ENCODE measurements at places on chromosomes 6 and 20. TPM values are rescaled to one million over a fixed set of nuclear protein-coding genes. Genes with fewer than 3 reads are reported as not detected.
A peak's percentile ranks its signal among the peaks of the same experiment; 100 is the strongest.

Gene ANGPT4
- polyA plus RNA-seq, result not detected

- DNase-seq, result peak; percentile 39
Measured at GRCh38 chr6:99993533-99994251, at the start of gene MCHR2. Gene MCHR2 (minus strand): TSS chr6:99994223. CDS start chr6:99956147, 38,076 bp downstream.

DNA sequence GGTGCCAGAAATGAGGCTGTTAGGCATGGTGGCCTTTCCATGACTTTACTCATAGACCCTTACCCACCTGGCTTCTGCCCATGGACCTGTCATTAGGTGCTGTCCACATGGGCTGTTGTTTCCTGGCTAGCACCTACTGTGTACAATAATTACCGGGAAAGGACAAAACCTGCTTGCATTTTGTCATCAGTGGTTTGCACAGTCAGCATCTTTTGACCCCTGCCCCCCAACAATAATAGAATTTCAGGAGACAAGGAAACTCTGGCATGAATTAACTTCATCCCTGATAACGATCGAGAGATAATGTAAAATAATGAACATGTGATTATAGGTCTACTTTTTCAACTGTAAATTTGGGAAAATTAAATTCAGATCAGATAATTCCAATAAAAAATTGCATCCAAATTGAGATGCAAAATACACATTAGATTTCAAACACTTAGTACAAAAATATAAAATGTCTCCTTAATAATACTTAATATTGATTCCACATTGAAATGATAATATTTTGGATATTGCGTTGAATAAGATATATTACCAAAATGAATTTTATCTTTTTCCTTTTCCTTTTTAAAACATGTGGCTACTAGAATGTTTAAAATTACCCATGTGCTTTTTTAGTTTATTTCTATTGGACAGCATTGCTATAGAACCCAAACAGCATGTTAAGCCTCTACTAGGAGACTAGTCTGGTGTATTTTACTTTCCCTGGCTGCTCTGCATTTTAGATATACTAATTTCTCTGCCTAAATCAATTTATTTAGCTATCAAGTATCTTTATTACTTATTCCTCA, 12.4 kb downstream of the ANKRD66 start:
- no peak for DNase-seq

GRCh38 chr6:17962436-17963031, 24.9 kb downstream of the KIF13A start:
- peak; percentile 98 for DNase-seq

DNA sequence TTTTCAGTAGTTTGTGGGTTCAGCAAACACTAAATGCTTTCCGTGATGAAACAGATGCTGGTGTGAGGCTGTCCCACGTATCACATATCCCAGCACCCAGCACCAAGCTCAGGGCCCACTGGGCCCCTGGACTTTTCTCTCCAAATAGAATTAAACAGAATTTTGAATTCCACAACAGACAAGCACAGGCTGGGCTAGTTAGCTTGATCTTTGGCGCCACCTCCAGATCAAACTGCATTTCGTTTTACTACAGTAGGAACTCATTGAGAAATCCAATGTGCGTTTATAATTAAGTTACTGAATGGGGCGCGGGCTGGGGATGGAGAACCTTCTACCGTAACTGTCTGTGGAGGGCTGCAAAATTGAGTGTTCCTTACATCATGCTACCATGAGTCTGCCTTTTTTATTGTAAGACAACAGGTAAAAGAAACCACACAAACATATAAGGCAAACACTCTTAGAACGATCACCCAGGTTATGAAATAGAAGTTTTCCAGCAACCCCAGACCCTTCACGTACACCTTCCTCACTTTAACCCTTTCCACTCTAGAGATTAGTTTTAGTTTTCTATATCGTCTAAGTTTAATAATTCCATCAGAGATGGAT, 107.8 kb downstream of the ZFP64 start:
- DNase-seq, result peak; percentile 79

DNA sequence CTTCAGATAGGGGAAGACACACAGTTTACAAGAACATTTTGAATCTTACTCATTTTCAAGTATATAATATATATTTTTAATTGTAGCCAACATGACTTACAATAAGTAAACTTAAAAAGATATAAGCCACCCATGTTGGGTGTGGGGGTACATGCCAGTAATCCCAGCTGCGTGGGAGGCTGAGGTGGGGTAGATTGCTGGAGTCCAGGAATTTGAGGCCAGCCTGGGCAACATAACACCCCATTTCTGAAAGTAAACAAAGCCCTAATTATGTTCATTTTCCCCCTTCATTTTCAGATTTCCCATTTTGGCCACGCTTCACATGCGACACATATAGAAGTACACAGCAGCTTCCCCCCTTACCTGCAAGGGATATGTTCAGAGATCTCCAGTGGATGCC, 30.5 kb downstream of the SERPINB6 start:
- no peak for DNase-seq

Gene SLC22A16
- not detected for polyA plus RNA-seq

- DNase-seq, result peak; percentile 46
Measured at GRCh38 chr6:56802584-56802983, 152.3 kb upstream of the BEND6 start.

Gene B4GALT5
- 4.2 TPM for polyA plus RNA-seq

- peak; percentile 48 for DNase-seq
Measured at GRCh38 chr6:108174371-108175175, 8.8 kb downstream of the NR2E1 start.

- no peak for DNase-seq
Measured at GRCh38 chr6:2921520-2922115, 18.5 kb upstream of the SERPINB9 start.

DNA sequence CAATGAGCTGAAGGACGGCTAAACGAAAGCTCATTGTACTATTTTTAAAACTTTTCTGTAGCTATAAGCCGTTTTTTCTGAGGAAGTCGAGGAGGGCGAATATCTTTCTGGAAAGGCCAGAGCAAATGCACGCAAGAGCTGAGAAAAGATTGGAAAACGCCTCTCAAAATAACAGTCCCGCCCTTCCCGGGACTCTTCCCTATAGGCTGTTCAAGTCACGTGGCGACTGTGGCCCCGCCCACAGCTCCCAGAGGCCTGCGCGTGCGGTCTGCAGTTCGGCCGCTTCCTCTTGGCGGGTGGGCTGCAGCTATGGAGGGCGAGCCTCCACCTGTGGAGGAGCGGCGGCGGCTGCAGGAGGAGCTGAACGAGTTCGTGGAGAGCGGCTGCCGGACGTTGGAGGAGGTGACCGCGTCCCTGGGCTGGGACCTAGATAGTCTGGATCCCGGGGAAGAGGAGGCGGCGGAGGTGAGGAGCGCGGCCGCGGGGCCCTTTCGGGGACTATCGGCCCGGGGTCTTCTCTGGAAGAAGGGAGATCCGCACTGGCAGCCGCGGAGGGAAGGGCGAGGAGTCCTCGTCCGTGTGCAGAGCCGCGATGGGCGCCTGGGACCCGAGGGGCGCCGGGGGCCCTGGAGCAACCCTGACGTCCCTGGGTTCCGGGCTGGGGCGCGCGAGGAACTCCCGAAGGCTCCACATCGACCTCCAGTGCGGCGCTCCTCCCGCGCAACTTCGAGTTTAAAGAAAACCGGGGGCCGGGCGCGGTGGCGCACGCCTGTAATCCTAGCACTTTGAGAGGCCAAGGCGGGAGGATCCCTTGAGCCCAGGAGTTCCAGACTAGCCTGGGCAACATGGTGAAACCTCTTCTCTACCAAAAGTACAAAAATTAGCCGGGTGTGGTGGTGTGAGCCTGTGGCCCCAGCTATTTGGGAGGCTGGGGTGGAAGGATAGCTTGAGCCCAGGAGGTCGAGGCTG, at the start of gene SNRNP48:
SNRNP48 (plus strand) TSS at position 250 of the 969 bp plus-strand sequence; CDS start at position 310, 60 bp downstream.
- peak; percentile 98 for DNase-seq

Gene SLC35F1
- not detected for polyA plus RNA-seq

DNA sequence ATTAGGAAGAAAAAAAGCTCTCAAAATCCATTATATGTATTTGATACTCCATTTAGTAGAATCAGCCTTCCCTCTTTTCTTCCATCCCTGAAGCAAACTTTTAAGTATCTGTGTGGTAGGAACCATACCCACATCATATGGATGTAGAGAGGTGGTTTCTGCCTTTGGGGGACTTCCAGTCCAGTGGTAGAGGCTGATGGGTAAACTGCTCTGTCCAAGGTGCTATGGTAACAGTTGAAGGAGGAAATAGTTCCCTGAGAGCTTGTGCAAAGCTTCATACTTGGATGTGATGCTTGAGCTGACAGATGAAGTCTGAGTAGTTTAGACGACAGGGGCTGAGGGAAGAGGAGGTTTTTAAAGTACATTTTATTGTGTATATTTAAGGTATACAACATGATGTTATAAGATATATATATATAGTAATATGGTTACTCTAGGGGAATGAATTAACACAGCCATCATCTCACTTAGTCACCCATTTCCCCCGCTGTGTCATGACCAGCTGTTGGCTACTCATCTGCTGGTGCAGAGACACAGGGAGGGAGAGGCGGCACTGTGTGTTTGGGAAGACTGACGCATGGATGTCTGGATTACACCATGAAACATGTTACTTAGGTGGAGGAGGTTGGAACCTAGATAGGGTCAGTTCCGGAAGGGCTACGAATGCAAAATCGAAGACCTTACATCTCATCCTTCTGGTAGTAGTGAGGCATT, 185.2 kb downstream of the FARS2 start:
- peak; percentile 40 for DNase-seq

DNA sequence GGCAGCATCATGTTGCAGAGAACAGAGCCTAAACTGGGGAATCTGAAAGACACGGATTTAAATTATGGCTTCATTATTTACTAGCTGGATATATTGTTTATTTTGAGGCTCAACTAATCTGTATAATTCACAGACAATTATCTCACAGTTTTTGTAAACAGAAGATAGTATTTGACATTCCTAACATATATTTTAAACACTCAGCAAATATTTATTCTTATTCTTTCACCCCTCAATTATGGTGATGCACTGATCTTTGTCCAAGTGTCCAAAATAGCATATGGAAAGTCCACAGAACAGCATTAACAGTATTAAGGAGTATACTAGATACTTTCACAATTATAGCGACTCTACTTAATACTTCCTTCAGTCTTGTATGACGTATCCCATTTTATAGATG, 257.0 kb downstream of the ADGRG6 start:
- no peak for DNase-seq

GRCh38 chr20:25544734-25545133, 40.6 kb downstream of the NINL start:
- no peak for DNase-seq

DNA sequence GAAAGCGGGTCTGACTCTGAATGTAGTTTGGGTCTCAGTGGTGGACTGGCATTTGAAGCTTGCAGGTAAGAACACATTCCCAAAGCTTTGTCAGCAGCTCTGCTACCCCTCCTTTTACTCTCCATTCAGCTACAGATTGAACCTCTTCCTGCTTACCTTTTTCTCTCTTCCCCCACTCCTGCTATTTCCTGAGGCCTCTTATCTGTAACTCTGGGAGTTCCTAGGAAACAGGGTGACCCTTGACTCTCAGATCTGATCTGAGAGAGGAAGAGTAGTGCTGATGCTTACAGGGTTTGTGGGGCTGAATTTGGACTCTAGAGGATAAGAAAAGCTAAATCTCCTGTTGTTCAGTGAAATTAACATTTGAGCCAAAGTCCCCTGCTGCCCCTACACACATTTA, 21.4 kb downstream of the BRPF3 start:
- DNase-seq, result no peak

- DNase-seq, result no peak
Measured at GRCh38 chr6:35078226-35078850, 62.8 kb downstream of the TCP11 start.

Gene RIPPLY2
- polyA plus RNA-seq, result not detected

GRCh38 chr20:64111841-64112641, 4.7 kb upstream of the NPBWR2 start:
- no peak for DNase-seq
